ENCODE measurements at places on chromosomes 5 and 9.

GRCh38 chr9:126974594-126974993 lies 60.0 kb downstream of the RALGPS1 start:
- no peak for DNase-seq

GRCh38 chr5:163163858-163164257 lies 273.5 kb upstream of the CCNG1 start:
- no peak for DNase-seq

DNA sequence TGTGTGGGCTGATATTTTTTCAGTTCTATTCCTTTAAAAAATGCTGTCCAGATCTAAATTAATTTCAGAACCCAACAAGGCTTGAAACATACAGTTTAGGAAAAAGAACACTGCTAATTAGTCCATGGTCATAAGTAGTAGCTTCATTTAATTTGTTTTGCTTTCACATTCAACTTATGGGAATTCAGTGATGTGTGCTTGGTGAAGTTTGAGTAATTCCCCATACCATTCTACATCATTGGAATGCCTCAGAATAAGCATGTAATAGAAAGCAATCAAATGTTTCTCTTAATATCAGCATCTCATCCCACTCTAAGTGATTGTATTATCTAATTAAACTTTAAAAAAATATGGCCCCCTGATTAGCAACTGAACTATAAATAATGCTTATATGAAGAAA lies 2.7 kb downstream of the CNTLN start:
- DNase-seq = no peak

- no peak for DNase-seq
Measured at GRCh38 chr5:1065891-1066650, 45.8 kb downstream of the SLC12A7 start.

- DNase-seq = no peak
Measured at GRCh38 chr9:119298076-119298853, 71.0 kb downstream of the BRINP1 start.

DNA sequence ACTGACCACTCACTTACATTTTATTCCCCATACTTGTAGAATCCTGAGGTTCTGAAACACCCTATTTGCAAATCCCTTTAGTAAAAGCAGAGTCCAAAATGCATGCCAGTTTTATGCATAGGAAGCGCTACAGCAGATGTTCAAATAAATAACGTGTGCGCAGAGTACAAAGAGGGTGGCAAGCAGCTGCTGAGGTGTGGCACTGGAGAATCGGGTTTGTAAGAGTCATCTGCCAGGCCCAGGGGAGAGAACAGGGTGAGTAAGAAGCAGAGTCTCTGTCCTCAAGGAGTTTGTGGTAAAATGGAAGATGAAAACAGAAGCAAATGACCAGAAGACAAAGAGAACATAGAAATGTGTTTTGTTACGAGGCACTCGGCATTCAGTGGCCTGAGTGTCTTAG lies 288.8 kb downstream of the GLIS3 start:
- DNase-seq = no peak

- DNase-seq = no peak
Measured at GRCh38 chr9:5869315-5870019, 21.2 kb upstream of the MLANA start.

DNA sequence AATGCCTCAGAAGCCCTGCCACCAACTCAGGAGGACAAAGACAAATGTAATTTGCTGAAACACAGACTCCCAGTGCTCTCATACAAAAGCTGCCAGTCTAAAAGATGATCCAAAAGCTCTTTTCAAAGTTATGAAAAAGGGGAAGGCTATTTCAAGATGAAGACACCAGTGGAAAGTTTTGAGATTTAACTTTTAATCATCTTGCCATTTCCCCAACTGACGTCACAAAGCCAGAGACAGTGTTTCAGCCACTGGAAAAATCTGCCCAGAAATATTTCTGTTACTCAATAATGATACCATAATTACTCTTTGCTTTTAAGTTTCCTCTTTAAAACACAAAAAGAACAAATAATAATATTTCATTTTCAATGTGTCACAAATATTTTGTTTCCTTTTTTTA lies 20.9 kb downstream of the ENG start:
- no peak for DNase-seq

DNA sequence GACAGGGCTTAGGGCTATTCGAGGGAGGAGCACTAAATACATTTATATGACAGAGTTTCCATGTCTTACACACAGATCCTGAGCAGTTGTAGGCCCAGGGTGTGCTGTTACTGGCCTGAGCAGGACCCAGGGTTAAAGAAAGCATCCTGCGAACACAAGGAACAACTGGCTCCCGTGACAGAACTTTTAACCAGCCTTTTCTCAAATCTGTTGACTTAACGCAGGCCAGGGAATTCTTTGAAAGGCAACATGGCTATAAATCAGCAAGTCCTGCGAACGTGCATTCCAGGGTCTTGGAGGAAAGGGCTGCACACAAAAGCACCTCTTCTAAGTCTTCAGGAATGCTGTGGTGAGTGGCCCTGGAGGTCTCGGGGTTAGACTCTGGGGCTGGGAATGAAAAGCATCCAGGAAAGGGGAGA lies 45.2 kb upstream of the ANKRD55 start:
- no peak for DNase-seq

GRCh38 chr9:78304357-78304756 lies 7.4 kb downstream of the PSAT1 start:
- no peak for DNase-seq

- DNase-seq = no peak
Measured at GRCh38 chr5:67462147-67462546, 265.5 kb upstream of the CD180 start.

- DNase-seq = no peak
Measured at GRCh38 chr5:124007675-124008398, 495.9 kb downstream of the CSNK1G3 start.

GRCh38 chr5:111755345-111755941 lies 1.6 kb downstream of the NREP start:
- DNase-seq = no peak

DNA sequence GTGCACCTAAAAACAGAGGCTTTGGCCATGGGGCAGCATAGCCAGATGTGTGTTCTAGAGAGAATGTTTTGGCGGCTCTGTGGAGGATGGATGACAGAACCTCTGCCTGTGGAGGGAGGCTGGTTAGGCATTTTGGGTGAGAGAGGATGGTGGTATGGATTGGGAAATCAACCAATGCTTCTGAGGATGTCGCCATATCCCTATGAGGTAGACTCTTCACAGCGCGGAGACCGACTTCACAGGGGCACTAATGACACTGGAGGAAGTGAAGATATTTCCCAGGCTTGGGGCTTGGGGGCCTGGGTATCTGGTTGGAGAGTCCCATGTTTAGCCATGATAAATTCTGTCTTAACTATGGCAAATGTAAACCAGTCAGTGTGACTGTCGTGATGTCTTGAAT lies 140.6 kb upstream of the KLF4 start:
- no peak for DNase-seq

DNA sequence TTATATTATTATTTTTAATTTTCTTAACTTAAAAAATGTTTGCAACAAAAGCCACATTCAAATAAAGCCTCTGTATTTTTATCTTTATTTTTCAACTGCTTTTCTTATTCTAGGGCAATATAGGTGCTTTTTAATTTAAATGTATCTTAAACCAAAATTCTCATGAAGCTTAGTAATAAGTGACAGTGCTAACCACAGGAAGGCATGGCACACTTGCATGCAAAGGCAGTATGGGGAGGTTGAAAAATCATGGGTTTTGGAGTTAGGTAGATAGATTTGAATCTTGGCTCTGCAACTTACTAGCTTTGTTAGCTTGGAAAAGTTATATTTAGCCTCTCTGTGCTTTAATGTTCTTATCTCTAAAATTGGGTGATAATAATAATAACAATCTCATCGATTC lies 458.0 kb downstream of the DMAC1 start:
- DNase-seq = no peak

DNA sequence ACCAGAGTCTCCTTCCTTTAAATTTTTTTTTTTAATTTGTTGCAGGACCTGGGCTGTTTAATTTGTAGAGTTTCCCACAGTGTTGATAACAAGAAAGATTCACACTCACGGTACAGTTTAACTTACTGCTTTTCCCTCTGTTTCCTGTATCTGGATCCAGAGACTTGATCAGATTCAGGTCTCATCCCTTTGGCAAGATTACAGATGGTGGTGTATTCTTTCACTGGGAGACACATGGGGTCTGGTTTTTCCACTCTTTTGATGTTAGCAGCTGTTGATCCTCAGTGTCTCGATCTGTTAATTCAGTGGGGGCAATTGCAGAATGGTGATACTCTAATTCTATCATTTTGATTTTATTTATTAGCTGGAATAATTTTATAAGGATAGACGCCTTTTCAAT lies 75.4 kb upstream of the TNFAIP8 start:
- DNase-seq = no peak

- no peak for DNase-seq
Measured at GRCh38 chr9:133028221-133028620, 2.6 kb upstream of the GTF3C5 start.

- no peak for DNase-seq
Measured at GRCh38 chr9:93001031-93001430, 53.7 kb downstream of the FGD3 start.

DNA sequence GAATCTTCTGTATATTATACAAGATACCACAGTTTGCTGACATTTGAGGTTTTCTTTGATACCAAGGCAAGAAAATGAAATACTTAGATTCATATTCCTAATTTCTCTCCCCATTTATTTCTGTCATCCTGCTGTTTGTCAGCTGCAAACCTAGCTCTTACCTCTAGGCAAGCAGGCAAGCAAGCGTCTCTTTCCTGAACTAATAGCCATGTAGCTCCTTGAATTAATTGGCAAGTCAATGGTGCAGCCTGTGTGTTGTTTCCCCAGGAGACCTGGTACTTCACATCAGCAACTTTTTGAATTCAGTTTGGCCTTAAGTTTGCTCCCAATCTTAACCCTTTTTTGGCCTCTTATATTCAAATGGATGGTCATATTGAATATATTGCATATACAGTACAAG lies 573.6 kb upstream of the ARRDC3 start:
- no peak for DNase-seq

DNA sequence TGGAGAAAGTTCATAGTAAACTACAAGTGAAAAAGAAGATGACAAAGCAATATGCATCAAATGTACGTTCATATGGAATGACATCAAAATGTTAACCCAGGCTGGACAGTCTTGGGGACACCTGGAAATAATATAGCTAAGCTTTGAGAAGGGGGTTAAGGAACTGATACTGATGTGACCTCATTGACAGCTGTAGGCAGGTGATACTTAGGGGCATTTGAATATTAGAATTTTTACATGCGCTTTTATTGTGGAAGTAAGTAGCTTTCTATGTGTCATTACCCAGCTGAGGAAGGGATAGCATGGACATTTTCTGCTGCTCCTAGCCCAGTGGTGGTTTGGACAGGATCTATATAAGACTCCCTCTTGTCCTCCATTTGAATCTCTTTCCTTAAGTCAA lies 299.7 kb downstream of the CWC27 start:
- DNase-seq = no peak

DNA sequence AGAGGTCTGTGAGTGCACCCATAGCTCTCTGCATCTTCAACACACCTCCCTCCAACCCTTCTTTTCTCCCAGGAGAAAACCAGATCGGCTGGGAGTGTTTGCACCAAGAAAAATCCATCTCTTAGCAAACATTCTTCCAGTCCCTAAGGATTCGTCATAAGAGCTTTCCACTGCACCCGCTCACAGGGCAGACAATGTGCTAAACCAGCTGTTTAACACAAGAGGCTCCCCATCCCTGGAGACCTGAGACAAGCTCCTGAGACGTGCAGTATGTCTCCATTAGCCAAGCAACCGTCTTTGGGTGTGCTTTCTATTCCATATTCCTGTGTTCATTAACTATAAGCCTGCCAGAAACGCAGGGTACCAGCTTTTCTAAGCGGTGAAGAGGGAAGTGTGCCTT lies 93.6 kb upstream of the ZNF462 start:
- no peak for DNase-seq

DNA sequence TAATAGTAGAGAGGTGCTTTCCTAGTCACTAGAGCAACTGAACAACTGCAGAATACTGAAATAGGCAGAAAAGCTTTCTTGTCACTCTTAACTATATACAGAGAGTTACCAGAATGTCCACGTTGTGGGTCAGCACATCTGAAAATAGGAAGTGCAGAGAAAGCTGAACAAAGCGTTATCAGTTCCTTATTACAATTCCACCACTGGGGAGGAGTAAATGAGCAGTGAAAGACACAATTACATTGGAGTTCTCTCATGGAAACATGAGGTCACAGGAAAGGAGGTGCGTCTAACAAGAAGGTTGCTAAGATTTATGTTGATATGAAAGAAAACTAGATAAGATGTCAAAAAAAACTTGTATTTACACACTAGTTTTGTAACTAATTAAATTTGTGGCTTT lies 461.9 kb upstream of the COX7C start:
- DNase-seq = no peak

DNA sequence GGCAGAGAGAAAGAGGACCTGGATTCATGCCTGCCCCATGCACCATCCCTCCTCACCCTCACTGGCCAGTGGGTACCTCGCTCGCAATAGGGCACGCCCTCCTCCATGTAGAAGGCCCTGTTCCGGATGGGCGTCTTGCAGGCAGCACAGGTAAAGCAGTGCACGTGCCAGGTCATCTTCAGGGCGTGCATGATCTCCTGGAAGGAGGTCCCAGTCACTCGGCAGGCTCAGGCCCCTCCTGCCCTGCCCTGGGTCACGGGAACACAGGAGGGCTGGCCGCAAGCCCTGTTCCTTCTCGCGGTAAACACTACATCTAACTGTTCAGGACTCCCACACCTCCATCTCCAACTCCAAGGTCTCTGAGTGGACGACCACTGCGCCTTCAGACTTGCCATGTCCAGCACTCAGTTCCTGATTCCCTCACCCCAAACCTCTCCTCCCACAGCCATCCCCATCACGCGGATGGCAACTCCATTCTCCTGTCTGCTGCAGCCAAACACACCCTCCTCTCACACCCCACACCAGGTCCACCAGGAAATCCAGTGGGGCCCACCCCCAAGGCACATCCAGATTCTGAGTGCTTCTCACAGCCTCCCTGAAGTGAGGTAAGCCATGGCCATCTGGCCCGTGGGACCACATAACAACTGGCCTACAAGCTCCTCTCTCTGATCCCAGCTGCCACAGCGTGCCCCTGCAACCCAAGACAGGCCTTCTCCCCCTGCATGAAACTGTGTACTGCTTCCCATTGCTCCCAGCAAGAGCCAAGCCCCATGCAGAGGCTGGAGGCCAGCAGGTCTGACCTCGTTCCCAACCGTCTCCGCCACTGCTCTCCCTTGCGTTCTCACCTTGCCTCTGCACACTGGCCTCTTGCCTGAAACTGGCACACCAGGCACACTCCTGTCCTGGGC lies 10.8 kb upstream of the DBN1 start:
- DNase-seq = no peak

- DNase-seq = no peak
Measured at GRCh38 chr5:104186100-104186499, 623.5 kb upstream of the NUDT12 start.
